Transverse colon (tissue), 4 donors: ENCODE measurements at places on chromosomes 16 and 17. TPM values are rescaled to one million over a fixed set of nuclear protein-coding genes. Genes with fewer than 3 reads are reported as not detected.

CCDC78 gene
- 0.40 TPM for total RNA-seq

FSCN2 gene
- total RNA-seq = 2.3 TPM

EVI2A gene
- 3.7 TPM for total RNA-seq

KRTAP4-1 gene
- total RNA-seq = not detected

CDK5R1 gene
- total RNA-seq = 1.5 TPM

AHSP gene
- total RNA-seq = not detected

NPIPB2 gene
- 32.5 TPM for total RNA-seq

DNA sequence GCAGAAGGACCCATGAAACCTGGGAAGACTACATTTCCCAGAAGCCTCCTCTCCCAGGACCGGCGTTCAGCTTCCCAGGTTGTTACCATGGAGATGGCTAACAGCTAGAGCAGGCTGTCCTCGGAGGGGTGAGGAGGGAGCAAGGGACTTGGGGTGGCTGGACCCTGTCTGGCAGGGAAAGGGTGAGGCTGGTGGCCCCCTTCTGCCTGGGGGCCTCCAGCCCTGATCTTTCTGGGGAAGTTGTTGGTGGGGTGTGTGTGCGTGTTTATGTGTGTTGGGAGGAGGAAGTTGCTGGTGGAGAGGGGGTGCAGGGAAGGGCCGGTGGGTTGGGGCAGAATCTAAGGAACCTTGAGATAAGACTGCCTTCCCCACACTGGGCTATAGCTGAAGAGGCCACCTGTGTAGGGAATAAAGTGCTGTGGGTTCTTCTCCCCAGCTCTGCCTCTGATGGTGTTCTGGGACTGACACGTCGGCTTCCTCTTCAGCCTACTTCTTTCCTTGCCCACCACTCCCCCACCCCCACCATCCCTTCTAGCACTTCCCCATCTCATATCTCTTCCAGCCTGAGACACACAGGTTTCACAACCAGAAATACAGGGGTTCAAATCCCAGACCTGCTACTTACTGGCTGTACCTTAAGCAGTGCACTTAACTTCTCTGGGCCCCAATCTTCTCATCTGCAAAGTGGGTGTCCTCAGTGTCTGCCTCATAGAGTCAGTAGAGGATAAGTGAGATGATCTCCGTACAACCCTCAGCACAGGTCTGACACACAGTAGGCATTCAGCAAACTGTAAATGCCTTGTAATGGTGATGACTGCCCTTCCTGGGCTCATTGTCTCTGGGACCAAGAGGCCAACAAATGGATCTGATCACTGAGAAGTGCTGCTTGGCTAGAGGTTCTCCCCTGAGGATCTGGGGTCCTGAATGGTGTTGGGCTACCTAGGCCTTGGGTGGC, at the start of gene DRC7:
Gene DRC7 (plus strand): TSS at position 82 of the 955 bp plus-strand sequence. CDS start 3,144 bp downstream, outside the sequence.
- peak; percentile 25 for DNase-seq

DNA sequence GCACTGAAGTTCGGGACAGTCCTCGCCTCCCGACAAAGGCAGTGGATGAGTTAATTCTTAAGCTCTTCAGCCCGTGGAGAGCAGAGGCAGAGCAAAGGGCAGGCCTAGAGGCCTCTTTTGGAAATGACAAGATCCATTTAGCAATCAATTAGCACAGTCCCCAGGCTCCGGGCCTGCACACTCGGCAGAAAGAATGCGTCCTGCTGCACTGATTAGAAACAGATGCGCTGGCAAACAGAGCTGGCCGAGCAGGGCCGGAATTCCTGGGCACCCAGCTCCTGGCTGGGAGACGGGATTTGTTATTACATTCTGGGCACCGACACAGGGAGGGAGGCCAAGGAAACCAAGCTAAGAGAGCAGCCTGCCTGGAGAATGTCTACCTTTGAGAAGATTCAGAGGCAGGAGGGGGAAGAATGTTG, 162.9 kb downstream of the COPRS start:
- peak; percentile 52 for DNase-seq

GRCh38 chr16:50709061-50709684, 15.8 kb downstream of the NOD2 start:
- no peak for DNase-seq

DNA sequence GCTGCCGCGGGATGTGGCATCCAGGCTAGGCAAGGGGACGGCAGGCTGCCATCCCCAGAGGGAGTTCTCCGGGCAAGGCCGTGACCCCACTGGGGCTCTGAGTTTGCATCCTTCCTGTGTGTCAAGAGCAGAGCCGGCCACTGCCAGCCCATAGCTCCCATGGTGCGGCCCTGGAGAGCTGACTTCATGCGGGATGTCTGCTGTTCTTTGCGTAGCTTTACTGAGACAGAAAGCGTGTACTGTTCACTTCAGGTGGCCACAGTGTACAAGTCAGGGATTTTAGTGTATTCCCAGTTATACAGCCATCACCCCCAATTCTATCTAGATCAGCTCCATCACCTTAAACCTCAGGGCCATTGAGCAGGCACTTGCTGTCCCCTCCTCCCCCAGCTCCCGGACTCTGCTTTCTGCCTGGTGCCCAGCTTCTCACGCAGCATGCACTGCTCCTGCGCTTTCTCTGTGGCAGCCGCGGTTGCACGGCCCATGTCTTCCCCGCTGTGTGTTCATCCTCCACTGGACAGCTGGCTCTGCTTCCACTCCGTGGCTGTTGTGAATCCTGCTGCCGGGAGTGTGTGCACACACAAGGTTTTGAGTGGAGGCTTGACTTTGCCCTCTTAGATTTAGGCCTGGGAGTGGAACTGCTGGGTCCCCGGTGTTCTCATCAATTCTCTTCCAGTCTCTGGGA, 71.2 kb downstream of the KLHDC4 start:
- no peak for DNase-seq

GRCh38 chr16:58843675-58844074, 109.6 kb upstream of the GOT2 start:
- no peak for DNase-seq

DNA sequence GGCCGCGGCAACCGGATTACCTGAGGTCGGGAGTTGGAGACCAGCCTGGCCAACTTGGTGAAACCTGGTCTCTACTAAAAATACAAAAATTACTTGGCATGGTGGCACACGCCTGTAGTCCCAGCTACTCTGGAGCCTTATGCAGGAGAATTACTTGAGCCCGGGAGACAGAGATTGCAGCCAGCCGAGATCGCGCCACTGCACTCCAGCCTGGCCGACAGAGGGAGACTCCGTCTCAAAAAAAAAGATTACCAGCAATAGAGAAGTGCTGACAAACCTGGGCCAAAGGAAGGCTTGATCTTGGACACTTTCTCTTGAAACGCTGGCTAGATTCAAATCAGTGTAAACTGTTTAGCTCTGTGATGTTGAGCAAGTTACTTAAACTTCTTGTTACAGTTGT, 4.3 kb downstream of the MT1H start:
- peak; percentile 30 for DNase-seq

DNA sequence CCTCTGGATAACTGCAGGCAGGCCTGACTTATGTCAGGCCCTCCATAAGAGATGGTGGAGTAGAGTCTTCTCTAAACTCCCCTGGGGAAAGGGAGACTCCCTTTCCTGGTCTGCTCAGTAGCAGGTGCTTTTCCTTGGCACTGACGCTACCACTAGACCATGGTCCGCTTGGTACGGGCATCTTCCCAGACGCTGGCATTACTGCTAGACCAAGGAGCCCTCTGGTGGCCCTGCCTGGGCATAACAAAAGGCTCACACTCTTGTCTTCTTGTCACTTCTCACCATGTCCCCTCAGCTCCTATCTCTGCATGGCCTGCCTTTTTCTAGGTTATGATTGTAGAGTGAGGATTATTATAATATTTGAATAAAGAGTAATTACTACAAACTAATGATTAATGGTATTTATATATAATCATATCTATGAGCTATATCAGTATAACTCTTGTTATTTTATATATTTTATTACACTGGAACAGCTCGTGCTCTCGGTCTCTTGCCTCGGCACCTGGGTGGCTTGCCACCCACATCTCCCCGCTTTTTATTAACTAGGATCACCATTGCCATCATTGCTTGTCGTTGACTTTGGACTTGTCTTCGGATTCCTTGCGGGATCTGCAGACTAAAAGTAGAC, 59.8 kb upstream of the ARL4D start:
- peak; percentile 82 for DNase-seq

DNA sequence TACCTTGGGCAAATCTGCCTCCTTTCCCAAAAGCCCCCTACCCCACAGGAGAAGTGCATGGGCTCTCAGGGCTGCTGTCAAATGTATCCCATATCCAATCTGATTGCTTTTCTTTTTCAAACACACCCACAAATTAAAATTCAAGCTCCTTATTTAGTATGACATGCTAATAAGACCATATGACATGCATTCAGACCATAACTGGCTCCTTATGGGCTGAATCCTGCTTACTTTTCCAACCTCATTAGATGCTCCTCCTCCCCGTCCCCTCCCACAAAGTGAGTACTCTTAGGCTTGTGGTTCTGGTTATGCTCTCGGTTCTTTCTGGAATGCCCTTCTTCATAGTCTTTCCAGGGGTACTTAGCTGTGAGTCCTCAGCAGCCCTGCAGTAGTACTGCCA, 59.0 kb upstream of the TOM1L1 start:
- DNase-seq = no peak

DNA sequence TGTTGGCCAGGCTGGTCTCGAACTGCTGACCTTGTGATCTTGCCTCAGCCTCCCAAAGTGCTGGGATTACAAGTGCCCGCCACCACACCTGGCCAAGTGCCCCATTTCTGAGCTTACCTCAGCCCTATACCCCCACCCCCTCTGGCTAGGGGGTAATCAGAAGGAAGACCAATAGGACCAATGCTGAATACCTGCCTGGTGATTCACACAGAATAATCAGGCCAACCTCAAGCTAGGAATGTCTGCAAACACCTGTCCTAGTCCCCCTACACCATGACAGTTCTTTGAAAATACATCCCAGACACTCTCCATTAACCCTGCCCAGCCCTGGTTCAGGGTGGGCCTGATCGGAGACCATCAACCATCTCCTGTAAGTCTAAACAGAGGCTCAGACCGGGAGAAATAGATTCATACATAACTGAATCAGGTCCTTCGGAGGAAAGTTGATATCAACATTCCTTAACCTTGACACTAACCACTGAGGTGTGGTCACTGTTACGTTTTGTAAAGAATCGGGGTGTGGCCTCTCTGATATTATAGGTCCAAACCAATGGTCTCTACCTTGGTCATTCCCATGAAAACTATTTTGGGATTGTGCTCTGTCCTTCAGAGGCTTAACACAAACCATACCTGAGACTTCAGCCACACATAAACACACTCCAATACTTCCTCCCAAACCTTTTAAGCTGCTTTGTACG, 130.8 kb downstream of the GAS7 start:
- no peak for DNase-seq

DNA sequence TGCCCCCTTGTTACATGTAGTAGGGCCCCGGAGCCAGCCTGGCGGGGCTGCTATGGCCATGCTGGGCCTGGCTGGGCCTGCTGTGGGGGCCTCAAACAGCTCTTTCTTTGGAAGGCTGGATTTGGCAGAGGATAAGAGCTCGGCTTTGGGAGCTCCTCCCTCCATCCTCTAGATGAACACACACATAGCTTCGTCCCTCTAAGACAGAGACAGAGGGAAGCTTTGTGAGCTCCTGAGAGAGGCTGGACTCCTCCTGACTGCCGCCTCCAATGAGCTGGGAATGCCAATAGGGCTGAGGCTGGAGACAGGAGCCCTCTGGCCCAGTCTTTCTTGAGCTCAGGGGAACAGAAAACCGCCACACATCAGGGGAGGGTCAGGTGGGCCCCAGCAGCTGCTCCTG, 37.3 kb upstream of the CDC42EP4 start:
- DNase-seq = no peak

DNA sequence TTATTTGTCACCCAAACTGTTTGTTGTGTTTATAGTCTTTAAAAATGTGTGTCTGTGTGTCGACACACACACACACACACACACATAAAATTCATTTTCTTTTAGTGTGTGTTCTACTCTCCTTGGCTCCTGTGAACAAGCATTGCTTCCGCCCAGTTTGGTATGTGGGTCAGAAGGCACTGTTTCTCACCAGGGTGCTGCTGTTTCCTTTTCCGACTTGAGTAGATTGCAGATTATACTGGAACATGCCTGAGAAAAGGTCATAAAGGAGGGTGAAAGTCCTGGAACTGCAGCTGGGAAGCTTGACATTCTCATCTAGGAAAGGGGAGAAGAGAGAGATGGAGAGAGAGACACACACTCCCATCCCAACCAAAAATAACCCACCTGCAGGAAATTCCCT, 330.3 kb downstream of the BCAS3 start:
- DNase-seq = peak; percentile 48

DNA sequence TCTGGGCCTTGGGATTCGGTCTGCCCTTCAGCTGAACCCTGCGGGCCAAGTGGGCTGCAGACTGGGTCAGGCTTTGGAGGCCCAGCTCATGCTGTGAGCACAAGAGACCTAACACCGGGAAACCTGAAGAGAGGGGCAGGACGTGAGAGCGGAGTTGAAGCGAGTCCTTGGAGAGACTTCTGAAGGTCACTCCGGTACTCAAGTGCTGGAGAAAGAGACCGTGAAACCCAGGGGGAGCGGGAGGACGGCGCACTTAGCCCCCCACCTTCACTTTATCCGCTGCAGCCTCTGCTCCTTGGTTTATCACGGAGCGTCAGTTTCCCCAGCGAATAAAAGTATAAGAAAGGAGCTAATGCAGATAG, 361 bp downstream of the UQCRC2 start:
- no peak for DNase-seq

DNA sequence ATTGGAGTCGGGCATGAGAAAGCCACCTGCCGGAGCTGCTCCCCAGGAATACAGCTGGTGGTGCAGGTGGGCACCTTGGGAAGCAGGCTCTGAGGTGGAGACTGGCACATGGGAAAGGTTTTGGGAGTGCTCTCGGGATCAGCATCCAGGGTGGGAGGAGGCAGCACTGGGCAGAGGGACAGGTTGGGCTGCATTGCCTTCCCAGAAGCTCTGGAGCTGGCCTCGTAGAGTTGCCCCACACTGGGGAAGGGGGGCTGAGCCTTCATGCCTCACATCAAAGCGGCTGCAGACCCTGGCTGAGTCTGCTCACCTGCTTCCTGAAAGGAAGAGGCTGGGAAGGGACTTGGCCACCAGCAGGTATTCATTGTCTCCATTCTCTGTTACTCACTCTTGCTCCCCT, 13.5 kb upstream of the GPRC5B start:
- no peak for DNase-seq

- DNase-seq = no peak
Measured at GRCh38 chr16:13402601-13403000, 501.2 kb downstream of the SHISA9 start.
